Fibroblast of skin of left quadriceps (primary cell): ENCODE measurements at places on chromosomes 2 and 18.
A peak's percentile ranks its signal among the peaks of the same experiment; 100 is the strongest.

DNA sequence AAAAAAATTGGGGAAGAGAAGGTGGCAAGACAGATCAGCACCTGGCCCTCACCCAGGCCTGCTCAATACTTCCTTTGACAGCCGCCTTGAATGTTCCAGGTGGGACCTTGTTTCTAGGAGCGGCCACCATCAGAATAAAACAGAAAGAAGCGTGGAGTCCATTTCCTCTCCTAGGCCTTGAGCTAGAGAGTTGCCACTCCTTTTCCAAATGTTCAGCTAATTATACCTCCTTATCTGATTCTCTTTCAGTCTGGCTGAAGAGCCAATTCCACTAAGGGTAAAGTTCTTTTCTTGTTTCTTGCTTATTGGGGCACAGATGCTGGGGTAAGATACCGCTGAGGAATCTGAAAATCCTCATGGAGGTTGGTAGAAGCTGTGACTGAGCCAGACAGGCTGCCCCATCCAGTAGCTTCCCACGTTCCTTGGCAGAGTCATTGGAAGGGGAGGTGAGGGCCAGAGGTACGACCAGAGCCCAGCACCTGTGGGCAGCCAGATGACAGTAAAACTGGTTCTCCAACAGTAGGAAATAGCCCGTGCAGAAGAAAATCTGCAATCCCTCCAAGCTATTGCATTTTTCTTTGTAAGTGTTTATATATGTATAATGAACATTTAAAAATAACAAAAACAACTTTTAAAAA, 51.5 kb downstream of the PLB1 start:
- DNase-seq: no peak

DNA sequence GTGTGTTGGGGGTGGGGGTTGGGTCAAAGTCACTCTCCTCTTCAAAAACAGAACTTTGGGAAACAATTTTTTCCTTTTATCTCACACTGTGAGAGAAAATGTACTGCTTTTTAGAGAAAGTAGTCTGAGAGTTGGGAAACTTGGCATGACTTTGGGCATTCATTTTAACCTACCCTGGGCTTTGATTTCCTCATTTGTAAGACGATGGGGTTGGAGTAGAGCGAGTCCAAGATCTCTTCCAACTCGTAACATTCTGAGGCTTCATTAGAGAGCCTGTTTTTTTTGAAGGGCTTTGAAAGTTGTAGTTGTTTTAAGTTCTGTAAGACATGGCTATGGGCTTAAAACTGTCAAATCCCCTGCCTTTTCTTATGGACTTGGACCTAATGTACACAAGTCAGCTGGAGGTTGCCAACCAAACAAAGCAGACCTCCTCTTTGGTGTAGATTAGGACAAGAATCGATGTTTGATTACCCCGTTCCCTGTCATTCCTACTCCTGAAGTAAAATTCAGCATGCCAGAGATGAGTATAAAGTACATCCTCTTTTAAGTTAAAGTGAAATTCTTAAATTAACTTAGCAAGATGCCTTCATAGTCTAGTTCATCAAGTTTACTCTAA, 8.4 kb downstream of the PHLPP1 start:
- DNase-seq: no peak

GRCh38 chr18:44741085-44741484, 60.4 kb downstream of the SETBP1 start:
- no peak for DNase-seq

- DNase-seq: no peak
Measured at GRCh38 chr18:11674119-11674518, 14.9 kb upstream of the GNAL start.

DNA sequence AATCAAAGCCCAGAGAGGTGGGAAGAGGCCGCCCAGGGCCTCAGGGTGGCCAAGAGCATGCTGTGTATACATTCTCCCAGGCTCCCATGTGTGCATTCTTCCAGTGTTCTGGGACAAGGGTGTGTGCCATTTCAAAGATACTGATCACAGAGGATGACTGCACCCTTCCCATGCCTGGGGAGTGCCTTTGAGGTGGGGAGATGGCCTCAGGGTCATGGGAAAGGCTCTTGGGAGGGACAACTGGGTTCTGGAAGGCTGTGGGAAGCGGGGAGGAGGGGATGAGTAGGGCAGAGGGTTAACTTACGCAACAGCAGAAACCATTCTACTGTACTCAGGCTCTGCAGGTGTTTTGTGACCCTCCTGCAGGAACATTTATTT, 40.9 kb downstream of the KLHL29 start:
- no peak for DNase-seq

DNA sequence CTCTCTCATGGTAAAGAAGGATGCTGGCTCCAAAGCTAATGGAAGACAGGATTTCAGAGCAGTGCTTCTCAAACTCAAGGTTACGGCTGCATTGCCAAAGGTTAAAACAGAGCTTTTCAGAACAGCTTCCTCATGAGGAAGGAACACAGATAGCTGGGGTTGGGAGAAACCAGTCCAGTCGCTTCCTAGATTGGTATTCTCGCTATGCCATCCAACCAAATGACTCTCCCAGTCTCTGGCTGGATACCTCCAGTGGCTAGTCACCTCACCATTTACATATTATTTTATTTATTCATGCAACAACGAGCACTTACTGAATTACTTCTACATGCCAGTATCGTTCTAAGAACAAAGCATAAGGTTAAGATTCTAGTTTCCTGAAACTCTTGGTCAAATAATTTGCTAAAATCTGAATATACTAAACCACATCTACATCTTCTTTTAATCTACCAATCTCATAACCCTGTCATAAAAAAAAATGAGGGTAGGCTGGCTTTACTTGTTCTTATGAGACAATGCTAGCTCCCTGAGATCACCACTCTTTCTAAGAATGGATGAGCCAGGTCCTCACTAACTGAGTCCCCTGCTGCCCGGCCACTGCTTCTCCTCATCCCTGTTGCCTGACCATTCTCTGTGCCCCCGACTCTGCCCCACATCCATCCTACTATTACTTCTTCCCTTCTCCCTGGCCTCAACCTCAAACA, 20.4 kb downstream of the KDSR start:
- DNase-seq: no peak

DNA sequence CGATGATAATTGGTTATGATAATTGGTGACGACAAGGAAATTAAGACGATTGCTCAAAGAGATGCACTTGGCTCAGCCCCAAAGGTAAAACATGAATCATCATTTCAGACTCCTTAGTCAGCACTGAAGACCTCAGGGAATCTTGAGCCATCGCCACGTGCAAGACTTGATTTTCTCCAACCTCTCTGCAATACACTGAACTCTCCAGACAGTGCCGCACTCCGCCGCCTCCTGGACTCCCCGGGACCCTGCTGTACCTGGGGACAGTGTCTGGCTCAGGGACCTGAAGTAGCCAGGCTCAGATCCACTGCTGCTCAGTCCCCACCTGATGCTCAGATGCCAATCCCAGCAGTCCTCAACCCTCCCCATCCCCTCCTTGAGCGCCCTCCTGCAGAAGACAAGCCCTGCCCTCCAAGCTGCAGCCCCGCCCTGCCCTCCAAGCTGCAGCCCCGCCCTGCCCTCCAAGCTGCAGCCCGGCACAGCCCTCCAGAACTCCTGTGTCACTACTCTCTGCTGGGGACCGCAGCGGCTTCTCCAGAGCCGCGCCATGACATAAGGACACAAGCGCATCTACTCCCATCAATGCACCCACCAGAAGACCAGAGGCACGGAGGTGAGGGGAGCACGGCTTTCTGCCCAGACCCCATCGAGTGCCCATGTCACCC, 1.1 kb downstream of the TMEM18 start:
- DNase-seq: peak; percentile 85

DNA sequence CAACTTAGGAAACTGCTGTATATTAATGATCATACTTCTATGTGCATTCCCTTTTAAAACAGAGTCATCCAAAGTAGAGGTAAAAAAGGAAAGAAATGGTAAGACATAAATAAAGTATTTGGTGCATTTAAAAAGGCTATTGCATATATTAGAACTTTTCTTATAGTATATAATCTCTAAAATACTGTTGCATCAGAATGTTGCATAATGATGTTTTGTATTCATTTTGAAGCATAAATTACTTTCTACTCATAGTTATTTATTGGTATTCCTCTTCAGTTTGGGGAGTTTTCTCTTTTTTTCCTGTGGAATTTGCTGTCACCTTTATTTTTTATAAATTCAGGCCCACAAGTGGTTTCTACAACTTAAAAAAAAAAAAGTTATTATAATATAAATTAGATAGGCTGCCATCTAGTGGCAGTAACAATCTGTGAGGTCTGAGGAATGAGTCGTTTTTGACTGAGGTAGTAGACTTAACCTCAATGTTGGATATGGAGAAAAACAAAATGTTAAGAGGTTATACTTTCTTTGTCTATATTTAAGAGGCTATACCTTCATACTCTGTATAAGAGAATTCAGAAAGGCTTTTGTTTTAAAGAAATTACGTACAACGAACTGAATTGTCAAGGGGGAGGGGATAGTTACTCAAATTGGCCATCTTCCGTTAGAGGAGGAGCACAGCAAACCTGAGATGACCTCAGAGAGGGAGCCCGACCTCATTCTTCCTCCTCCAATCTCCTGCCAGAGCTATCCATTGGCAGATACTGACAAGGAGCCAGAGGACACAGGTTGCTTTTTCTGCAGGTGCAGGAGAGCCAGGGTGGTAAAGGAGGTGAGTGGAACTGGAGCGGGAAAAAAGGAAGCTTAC, 23.8 kb downstream of the ANKAR start:
- DNase-seq: no peak

DNA sequence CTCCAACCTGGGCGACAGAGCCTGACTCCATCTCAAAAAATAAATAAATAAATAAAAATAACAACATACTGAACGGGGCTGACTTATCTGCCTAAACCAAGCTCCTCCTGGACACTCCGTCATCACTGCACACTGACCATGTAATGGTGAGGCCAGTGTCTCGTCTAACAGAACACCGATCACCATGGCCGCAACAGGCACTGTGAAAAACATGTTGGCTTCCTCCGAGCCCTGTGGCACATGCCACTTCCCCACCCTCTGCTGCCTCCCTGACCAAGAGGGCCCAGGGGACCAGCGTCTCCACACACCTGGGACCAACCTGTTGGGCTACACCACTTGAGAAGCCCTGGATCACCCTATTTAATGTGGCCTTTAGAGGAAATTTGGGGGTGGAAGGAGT, 33.9 kb downstream of the ZNF516 start:
- no peak for DNase-seq

GRCh38 chr2:115574667-115575066, 1132.2 kb downstream of the DPP10 start:
- DNase-seq: no peak

- peak; percentile 97 for DNase-seq
Measured at GRCh38 chr18:3604498-3605408, 154.8 kb downstream of the TGIF1 start.

DNA sequence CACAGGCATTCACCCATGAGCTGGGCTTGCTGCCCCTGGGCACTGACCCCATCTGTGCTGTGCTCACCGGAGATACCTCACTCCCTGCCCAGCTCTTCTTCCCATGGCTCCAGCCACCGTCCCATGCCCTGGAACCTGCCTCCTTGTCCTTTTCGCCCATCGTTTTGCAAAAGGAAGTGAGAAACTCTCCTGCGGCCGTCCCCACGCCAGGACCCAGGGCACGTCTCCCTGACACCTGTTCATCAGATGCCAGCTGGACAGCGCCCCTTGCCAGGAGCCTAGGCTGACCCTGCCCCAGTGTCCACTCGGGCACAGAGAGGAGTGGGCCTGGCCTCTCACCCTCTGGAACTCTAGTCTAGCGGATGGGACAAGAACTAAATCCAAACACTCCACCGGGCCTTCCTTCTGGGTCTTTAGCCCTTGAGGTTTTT, 238.6 kb downstream of the SEPTIN10 start:
- DNase-seq: no peak

GRCh38 chr2:143629340-143629739, 500.1 kb downstream of the ARHGAP15 start:
- DNase-seq: peak; percentile 83

DNA sequence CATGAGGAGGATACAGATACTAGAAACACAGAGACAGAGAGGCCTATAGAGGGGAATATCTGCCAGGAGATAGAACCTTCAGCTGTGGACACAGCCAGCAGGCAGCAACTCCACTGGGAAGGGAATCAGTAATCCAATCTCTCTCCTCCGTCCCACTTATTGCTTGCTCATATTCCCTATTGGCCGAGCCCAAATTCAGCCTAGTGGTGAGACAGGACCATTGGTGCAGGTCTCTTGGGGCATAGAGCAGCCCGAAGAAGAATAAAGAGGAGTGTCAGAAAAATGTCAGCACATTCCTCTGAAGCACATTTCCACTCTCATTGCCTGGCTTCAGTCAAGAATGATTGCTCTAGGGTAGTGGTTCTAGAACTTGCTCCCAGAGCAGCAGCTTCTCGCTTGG, 1091.5 kb upstream of the GYPC start:
- no peak for DNase-seq

- peak; percentile 66 for DNase-seq
Measured at GRCh38 chr2:109611467-109612095, 2.2 kb downstream of the SEPTIN10 start.

DNA sequence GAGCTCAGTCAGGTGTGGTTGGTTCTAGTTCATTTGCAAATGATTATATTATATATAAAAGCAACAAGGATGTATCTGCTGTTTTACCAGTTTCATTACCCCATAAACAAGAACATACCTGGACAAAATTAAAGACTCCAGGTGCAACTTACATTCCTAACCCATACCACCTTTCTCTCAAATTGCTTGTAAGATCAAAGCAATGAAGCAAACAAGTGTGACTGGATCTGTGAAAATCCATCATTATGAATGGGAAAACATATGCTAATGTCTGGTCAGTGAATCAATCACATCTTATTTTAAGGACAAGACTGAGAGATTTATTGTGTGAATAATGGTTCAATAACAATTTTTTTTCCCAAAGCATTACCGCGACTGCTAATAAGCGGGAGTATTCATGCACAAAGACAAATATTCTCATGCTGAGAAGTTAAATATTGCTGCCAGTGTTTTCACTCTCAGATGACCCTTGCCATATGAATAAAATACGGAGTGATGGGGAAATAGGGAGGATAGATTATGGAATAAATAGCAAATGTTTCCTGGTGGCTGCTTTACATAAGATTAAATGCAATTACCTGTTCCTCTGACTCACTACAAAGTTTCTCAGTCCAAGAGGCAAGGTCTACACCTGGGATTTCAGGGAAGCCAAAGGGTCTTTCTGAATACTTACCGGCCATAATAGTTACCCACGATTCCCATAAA, 59.3 kb downstream of the WDR75 start:
- DNase-seq: no peak

- DNase-seq: no peak
Measured at GRCh38 chr18:24239341-24239740, 100.5 kb downstream of the CABYR start.

DNA sequence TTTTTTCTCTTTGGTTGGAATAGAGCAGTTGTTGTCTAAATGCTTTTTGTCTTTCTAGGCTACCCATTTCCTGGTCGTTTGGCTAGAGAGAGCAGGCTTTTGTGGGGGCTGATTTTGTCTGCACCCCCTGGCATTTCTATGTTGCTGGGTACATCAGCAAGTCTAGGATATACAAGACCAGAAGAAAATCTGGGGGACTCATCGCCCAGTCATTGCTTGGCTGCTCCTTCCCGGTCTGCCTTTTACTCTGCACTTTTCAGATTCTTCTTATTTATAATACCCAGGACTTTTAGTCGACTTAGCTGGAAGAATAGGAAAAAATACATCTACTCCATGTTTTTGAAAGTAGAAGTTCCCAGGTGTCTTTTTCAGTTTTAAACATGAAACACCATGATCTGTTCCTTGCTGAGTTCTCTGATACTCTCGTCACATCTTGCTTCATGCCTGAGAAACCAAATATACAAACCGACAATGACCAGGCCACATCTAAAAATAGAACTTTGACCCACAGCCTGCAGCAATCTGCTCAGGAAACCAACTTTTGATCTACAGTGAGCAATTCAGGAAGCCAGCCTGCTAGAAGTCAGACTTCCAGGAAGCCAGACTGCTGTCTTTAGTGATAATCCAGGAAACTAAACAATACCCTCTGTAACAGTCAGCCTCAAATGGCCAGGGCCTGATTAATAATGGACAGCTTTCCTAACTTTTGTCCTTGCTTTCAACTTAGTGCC, 163.8 kb upstream of the MEX3C start:
- DNase-seq: no peak
